Fibroblast of villous mesenchyme (primary cell): ENCODE measurements at places on chromosomes 3 and 15.

GRCh38 chr3:147538034-147538433 lies 128.9 kb downstream of the ZIC1 start:
- DNase-seq: no peak

DNA sequence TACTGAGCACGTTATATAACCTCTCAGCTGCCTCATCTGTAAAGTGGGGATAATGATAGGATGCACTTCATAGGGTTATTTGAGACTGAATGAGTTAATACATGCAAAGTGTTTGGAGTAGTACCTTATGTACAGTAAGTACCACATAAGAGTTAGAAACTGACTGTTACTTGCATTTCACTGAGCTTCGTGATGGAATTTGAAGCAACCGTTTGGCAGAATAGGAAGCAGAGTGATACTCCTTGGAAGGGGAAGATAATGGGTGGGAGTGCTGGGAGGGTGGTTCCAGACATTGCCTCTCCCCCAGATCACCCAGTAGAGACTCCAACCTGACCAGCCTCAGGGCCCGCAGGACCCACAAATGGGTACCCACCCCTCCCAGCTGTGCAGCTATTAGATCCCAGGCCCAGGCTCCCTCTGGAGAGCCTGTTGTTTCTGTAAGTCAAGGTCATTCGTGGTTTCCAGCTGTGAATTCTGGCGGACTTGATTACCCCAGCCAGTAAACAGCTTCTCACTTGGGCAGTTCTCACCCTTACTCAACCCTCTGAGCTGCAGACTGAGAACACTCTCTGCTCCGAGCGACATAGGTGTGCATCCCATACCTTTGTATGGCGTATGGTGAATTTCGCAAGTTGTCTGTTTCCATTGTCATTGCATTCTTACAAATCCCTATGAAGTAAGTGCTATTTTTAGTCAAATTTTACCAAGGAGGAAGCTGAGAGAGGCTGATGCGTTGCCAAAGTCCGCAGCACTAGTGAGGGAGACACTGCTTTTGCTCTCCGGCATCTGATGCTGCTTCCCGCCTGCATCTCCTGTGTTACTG lies 11.1 kb downstream of the ALPK3 start:
- no peak for DNase-seq

GRCh38 chr15:63712828-63713520 lies 115.8 kb downstream of the FBXL22 start:
- DNase-seq: no peak

DNA sequence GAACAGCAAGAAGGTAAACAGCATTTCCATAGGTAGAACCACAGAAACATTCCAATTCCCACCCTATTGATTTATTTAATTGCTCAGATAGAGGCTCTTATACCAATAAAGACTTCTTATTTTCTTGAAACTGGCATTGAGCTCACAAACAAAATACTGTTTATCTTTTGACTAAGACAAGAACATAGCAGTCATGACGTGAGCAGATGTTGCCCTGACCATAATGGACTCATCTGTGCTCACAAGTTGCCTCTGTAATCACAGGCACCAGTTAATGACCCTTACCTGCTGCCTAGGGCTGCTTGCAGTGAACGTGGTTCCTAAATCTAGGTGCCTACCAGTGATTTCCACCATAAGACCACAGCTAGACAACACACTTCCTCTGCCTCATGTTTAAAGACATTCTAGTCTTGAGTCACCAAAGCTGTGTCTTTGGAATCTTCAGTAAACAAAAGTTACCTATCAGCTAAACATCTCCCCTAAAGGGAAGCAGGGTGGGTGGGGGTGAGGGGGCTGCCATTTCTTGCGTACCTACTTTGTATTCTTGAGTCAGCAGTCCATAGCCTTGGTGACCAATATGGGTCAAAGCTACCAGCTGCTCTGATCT lies 2.1 kb downstream of the FYCO1 start:
- DNase-seq: no peak

DNA sequence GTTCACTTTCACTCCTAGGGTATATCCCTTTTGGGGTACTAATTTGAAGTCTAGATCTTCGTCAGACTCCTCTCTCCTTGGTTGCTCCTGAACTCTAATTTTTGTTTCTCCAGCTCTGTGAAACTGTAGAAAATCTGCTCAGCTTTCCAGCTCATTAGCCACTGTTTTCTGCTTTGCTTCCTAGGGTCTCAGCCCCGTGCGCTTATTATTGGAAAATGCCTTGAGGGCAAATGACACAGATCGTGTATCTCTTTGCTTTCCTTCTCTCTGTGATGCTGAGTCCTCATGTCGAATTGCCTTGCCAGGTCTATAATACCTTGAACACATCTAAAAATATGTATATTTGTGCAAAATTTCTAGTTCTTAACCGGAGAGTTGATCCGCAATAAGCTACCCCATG lies 731.1 kb downstream of the EDEM1 start:
- no peak for DNase-seq

DNA sequence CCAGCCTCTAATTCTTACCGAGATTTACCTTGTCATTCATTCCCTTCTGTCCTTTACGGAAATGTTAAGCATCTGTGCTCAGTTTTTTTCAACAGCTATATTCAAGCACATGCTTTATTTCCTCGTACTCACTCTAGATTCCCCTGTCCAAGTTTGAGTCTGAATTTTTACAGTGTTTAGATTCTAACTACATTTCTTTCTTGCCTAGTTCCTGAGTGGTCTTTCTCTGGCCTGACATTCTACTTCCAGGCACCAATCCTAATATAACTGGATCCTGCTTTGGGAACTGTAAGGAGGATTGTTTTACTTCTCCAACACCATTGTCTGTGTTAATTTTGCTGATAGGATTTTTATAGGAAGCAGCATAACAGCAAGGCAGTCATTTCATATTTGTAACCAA lies 222.4 kb downstream of the RBMS3 start:
- no peak for DNase-seq

- DNase-seq: no peak
Measured at GRCh38 chr15:83062768-83063180, 4.3 kb downstream of the BTBD1 start.

DNA sequence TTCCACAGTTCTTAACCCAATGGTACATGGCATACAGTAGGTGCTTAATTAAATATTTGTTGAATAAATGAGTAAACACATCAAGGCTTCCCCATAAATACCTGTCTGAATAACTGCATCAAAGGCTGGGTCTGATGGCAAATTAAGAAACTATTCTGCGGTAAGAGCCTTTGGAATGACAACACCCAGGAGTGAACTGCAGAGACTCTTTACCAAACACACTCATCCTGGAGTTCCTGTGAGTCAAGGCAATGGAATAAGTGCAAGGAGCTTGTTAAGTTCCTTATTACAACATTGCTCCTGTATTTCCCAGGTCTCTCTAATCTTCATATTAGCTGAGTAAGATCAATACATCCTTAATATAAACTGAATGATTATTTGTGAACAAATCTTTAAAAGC lies 119.9 kb upstream of the STT3B start:
- no peak for DNase-seq

GRCh38 chr3:64591615-64592014 lies 96.2 kb downstream of the ADAMTS9 start:
- DNase-seq: no peak

DNA sequence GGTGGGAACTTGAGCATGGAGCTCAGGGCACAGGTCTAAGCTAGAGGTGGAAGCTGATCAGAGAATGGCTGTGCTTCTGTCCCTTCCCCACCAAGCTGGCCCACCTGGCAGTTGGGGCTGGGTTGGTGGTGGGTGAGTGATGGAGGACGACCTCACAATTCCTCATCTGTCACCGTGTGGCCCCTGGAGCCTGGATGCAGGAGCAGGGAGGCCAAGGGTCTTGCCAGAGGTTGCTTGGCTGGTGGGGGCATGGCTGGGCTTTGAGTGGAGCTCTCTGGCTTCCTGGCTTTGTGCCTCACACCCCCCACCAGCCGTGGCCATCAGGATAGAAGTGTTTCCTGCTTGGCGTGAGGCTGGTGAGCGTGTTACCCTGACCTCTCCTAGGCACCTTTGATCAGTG lies 36.0 kb downstream of the FBLN2 start:
- DNase-seq: no peak

- DNase-seq: peak; percentile 95
Measured at GRCh38 chr3:153138276-153139210, 23.5 kb upstream of the RAP2B start.
